ENCODE measurements at places on chromosomes 16 and 17.

DNA sequence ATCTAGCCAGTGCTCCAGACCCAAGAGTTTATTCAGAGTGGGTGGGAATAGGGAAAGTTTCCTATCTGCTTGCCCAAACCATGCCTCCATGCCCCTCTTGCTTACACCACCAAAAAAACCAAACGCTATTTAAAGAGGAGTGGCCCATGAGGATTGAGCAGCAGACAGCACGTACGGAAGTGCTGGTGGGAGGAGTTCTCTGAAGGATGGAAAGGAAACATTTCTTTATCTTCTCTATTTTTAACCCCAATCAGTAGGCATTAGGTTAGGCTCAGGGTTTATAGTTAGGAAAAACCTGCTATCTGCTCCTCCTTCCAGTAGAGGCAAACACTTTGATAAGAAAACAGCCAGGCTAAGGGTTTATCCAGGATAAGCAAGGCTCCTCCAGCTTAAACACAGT, 235.3 kb downstream of the ZFHX3 start:
- DNase-seq: no peak

DNA sequence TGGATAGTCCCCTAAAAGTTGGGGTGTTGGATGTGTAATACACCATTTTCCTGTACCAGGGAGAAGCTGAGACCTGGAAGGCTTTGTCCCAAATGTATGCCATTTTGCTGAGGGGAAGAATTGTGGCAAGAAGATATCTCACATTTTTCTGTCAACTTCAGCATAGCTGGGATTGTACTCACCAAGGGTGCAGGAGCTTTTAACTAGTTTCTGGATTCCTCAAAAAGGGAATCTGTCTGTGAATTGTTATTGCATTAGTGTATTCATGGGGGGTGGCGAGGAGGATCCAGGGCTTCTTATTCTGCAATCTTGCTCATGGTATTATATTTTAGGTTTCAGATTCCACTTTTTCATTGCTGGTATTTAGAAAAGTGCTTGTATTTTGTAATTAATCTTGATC, 208.2 kb upstream of the MYOCD start:
- DNase-seq: no peak

GRCh38 chr16:85798283-85798776, 1.0 kb downstream of the EMC8 start:
- no peak for DNase-seq

GRCh38 chr17:19977293-19978208, at the start of gene AKAP10:
AKAP10 (minus strand) TSS chr17:19977828; CDS start chr17:19977679, 149 bp downstream.
- DNase-seq: peak; percentile 90

- no peak for DNase-seq
Measured at GRCh38 chr17:32992321-32993033, 830 bp downstream of the SPACA3 start.

DNA sequence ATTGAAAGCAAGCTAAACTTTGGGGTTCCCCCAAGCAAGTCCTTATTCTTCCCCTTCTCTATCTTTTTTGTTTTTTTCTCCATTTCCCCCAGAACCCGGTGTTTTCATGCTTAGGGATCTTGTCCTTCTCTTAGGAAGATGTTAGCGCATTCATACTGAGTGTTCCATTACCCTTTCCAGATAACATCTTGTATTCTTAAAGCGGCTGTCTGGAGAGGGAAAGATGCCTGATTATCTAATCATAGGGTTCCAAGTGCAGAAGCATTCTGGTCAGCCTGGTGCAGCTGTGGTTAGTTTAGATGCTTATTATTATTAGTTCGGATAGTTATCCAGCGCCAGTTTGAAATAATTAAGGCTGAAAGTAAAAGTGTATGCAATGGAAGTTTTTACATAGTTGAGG, 2.0 kb downstream of the TOM1L1 start:
- no peak for DNase-seq

GRCh38 chr16:3164121-3164991, 23.6 kb upstream of the OR1F1 start:
- no peak for DNase-seq

DNA sequence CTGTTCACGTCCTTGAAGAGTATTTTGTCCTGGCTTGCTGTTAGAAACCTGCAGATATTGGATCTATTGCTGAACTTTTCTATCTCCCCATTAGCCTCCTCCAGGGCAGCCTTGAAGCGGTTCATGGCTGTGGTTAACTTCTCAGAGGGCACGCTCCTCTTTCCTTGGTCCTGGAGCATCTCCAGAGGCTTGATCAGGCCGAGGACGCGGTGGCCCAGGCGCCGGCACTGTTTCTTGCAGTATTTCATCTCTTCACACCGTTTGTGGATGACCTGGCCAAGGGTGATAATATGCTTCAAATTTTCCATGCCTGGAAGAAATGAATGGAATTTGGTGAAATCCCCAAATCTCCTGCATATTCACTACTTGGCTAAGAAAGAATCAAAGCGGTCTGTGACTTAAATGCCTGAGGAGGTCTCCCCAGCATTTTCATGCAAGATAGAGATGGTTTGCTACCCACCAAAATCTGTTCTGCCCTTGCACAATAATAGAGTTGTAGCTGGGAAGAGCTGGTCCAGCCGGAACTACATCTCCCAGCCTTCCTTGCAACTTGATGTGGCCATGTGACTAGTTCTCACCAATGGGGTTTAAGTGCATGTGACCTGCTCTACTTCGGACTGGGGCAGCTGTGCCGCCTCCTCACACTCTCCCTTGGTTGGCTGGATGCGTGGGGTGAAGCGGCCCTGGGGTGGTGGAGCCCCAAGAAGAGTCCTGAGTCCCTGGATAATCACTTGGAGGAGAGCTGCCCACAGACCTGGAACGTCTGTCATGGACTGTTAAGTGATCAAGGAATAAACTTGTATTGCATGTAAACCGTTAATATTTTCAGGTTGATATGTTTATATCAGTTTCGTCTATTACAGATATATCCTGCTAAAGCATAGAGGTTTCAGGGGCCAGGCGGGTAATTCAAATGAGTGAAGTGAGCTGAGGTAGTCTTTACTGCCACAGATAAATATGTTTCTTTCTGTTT, 4.9 kb downstream of the MLKL start:
- peak; percentile 65 for DNase-seq

DNA sequence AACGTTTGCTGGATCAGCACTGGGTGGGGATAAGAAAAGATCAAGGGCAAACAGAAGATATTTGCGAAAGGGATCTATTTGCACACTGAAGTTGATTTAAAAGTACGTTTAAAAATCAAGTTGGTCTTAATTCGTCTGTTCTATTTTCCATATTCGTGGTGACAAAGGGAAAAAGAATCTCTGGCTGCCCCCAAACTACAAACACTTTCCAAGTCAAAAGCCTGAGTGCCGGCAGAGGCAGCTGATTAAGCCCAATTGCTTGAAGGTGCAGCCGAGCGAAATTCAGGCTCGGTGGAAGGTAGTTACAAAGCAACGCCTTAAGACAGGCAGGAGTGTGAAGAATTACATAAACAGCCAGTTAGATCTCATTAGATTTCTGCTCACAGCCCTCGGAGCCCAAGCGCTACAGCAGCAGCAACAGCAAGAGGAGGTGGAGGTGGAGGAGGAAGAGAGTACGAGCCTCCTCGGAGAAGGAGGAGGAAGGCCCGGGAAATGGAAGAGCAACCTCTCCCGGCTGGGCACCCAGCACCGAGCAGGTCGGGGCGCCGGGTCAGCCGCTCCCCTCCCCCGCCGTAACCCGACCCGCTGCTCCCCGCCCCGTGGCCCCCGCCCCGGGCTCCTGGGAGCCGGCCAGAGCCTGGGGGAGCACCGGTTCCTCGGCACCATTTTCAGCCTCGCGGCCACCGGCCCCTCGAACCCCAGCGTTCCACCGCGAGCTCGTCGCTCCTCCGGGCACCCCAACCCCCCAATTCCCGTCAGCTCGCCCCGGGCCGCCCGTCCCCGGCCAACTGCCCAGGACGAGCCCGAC, 890 bp downstream of the TOB1 start:
- peak; percentile 29 for DNase-seq

- no peak for DNase-seq
Measured at GRCh38 chr16:47008174-47008573, 34.7 kb upstream of the DNAJA2 start.

- no peak for DNase-seq
Measured at GRCh38 chr17:8673612-8674011, 43.1 kb upstream of the MYH10 start.

GRCh38 chr16:29314292-29314934, 92.1 kb downstream of the NPIPB11 start:
- DNase-seq: no peak

DNA sequence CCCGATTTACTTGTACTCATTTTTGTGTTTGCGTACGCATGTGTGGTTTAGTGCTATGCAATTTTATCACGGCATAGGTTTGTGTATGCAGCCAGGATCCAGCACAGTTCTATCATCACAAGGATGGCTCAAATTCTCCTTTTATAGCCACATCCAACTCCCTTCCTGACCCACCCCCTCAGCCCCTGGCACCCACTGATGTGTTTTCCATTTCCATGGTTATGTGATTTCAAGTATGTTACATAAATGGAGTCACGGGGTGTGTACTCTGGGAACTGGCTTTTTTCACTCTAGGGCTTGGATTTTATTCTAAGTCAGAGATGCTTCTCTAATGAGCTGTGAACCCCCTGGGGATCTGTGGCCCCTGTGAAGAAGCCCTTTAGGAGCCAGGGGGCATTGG, 16.8 kb downstream of the IL4R start:
- no peak for DNase-seq

DNA sequence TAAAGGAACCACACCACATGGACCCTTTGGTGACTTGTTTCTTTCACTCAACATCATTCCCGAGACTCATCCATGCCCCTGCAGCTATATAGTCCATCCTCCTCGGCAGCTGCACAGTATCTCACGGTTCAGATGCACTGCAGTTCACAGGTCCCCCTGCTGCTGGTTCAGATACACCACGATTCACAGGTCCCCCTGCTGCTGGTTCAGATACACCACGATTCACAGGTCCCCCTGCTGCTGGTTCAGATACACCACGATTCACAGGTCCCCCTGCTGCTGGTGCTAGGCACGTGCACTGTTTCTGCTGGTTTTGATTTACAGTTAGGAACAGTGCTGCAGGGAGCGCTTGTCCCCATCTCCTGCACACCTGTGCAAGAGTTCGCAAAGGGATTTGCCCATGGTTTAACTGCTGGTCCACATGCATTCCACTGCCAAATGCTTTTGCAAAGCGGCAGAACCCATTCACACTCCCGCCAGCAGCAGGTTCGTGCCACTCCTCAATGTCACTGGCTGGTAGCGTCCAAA, 3.8 kb downstream of the HSDL1 start:
- no peak for DNase-seq

DNA sequence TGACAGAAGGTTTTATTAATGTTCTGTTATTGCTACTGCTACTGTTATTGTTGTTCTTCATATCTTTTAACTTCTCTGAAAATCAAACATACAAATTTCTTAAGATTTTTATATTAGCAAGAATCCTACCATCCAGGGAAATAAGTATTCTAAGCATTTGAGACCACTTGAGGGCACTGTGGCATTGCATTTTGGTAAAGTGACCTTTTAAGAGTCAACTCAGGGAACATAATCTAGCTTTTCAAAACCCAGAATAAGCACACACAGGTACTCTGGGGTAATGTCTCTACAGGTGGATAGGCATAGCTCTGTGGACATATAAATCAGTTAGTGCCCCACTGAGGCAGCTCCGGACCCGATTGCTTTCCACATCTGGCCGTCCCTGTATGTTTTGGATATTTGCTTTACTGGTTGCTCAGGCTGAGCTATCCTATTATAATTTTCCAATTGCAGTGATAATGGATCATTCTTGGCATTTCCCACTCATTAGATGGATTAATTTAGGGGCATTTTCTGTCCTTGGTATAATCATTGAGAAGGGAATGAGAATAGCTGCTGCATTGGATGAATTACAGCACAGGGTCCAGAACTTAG, 1425.1 kb upstream of the CDH8 start:
- DNase-seq: no peak

- no peak for DNase-seq
Measured at GRCh38 chr16:87101903-87102302, 215.3 kb downstream of the C16orf95 start.

DNA sequence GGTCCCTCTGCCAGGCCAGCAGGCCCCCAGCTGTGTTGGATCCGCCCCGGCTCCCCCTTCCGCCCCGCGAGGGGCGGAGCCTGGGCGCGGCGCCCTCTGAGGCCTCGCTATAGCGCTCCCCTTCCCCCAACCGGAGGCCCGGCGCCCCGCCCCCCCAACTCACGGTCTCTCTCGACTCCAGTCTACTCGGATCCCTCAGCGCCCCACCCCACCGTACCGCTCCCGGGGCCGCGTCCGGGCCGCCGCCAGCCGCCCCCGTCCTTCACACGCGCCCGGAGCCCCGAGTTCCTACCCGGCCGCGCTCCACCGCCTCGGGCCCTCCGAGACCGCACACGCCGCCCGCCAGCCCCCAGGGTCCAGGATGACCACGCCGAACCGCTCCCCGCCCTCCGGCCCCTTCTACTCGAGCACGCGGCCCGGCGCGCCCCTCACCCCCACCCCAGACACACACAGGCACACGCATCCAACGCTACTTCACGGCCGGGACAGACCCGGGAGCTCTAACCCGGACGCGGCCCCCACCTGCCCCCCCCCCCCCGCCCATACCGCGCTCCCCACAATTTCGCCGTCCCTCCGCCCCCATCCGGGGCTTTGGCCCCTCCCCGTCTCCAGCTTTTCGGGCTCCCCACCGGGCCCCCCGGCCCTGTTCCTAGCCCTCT, 1.4 kb downstream of the PHF23 start:
- DNase-seq: peak; percentile 74

GRCh38 chr17:43987131-43988021, 17.0 kb upstream of the NAGS start:
- DNase-seq: no peak

GRCh38 chr16:89573826-89574680, 1.5 kb upstream of the CPNE7 start:
- no peak for DNase-seq

DNA sequence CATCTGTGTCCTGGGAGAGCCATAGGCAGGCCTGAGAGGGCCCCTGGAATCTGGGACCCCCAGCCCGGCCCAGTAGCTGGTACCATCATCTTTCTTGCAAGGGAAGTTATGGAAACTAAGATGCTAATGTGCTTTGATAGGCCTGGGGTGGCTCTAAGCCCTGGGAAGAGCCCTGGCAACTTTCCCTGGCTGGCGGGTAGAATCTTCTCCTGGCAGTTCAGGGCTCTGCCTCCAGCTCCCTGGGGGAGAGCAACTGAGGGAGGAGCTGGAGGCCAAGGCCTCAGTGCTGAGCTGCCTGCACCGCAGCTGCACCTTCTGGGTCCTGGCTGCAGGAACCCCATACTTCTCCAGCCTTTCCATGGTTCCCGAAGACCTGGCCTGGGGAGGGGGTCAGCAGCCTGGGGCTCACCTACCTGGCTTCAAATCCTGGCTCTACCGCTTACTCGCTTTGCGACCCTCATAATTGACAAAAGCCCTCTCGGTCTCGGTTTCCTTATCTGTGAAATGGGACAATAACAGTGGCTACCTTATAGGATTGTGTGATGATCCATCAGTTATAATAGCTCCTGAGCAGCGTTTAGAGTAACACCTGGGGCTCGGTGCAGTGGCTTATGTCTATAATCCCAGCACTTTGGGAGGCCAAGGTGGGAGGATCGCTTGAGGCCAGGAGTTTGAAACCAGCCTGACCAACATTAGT, 333.7 kb downstream of the SEC14L1 start:
- DNase-seq: no peak

- DNase-seq: no peak
Measured at GRCh38 chr16:27784351-27785306, 234.7 kb downstream of the KATNIP start.
